ENCODE measurements at places on chromosomes 11 and 22. TPM values are rescaled to one million over a fixed set of nuclear protein-coding genes. Genes with fewer than 3 reads are reported as not detected.

- no peak for DNase-seq
These were observed 5.2 kb downstream of the MAML2 start for GRCh38 chr11:96337541-96338431.

- DNase-seq: no peak
These were observed 79.9 kb downstream of the AMBRA1 start for GRCh38 chr11:46513934-46514342.

DNA sequence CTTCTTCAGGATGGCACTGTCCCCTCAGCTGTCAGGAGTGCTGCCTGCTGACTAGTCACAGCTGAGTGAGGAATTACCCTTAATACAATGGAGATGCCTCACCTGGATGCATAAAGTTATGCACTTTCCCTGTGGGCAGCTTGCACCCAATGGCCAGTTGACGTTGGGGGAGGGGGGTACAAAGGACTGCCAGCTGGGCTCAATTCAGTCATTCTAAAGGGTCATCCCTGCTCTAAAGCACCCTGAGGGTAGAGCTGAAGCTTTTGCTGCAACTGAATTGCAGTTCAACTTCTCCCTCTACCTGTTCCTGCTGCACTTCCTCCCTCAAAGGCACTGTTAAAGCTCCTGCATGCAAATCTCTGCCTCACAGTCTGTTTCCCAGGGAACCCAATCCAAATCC lies 147.8 kb upstream of the SESN3 start:
- DNase-seq: no peak

- DNase-seq: no peak
These were observed 31.5 kb upstream of the CYB5R3 start for GRCh38 chr22:42680648-42681047.

DNA sequence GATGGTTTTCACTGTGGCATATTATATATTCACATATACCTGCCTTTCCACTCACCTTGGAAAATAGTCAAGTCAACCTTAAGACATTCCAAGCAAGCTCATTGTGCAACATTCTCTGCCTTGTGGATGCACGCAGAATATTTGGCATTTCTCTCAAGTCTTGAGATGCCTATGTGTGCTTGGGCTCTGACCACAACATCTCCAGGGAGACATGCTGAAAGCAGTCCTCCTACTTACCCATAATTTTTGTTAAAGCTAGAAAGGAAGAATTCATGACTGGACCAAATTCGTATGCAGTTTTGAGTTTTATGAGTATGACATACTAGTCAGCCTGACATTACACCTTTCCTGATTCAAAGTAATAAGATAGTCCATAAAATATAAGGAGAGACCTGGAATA lies 684.0 kb downstream of the OPCML start:
- DNase-seq: no peak

DNA sequence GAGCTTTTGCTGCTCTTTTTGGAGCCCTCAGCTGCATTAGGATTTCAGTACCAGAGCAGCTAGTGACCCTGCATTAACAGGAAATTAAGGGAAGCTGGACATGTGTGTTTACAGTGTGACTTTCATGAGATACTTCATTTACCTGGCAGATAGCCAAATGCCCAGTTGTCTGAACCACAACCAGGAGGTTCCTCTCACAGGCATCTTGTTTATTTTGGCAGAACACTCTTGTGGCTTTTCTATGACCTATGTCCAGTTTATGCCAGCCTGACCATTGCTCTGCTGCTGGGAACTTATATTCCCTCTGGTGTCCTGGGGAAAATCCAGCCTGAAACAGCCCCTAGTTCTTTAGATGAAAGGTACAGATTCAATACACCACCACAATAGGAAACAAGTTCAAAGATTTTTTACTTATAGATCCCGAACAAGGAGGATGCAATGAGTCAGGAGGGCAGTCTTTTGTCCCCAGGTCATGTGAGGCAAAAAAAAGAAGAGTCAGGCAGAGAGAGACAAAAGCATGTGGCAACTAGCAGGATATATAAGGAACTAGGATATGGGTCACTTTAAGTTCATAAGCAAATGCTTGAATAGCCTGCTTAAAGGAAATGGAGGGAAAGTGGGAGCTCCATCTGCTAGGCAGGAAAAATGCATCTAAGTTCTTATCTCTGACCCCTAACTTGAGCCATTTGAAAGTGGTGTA lies 379.3 kb downstream of the INSC start:
- DNase-seq: no peak

GRCh38 chr11:95788921-95789505 lies 569 bp downstream of the FAM76B start:
- DNase-seq: peak; percentile 81

DNA sequence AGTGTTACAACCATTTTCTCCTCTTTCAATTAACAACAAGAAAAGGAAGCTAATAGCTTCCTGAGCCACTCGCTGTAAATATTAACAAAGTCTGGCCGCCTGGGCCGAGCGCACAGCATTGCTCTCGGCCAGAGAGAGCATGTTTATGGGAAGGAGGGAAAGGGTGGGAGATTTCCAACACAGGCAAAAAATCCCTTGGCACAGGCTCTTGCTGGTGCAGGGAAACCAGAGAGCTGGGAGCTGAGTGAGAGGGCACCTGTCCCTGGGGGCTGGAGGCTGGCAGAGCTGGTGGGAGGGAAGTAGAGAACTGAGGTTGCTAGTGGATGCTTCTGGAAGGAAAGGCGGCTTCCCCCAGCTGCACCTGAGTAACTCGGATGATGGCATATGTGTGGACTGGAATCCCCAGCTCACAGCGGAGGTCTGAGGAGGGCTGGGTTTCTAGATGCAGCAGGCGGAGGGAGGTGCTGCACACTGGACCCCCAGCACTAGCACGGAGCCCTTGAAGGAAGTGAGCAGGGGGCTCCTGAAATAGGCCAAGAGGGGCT lies 59.6 kb downstream of the FLRT1 start:
- no peak for DNase-seq

DNA sequence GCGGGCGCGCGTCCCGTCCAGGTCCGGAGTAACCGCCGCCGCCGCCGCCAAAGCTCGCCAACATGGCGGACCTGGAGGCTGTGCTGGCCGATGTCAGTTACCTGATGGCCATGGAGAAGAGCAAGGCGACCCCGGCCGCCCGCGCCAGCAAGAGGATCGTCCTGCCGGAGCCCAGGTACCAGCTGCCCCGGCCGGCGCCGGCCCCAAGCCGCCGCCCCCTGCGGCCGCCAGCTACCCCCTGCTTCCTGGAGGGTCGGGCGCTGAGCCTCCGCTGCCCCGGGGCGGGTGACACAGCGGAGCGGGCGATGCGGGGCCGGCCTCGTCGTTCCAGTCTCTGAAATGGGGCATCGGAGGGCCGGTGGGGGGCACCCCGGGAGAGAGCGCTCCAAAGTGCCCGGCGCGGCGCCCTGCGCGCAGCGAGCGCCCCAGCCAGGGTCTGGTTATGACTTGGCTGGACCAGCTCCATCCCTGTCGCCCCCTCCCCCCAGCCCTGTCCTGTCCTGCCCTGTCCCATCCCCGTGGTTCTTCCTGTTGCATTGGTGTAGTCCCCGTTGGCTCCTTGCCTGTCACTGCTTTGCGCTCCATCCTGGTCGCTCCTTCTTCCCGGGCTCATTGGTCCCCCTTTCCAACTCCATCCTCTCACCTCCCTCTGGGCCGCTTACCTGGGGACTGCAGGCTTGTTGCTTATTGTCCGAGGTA lies 653 bp downstream of the GRK3 start:
- no peak for DNase-seq

Gene MMP8
- 2.6 TPM for total RNA-seq

Gene CEP164
- total RNA-seq: 19.2 TPM

Gene KRTAP5-2
- not detected for total RNA-seq

Gene NPTXR
- 5.5 TPM for total RNA-seq

Gene SCGB1C1
- not detected for total RNA-seq

Gene CNGA4
- not detected for total RNA-seq

Gene SCARF2
- total RNA-seq: 21.1 TPM

Gene ACRV1
- total RNA-seq: not detected

Gene OR52I1
- not detected for total RNA-seq
